ENCODE measurements at places on chromosomes 16 and 17.

GRCh38 chr17:66185862-66186261 lies 6.1 kb downstream of the CEP112 start:
- no peak for DNase-seq

DNA sequence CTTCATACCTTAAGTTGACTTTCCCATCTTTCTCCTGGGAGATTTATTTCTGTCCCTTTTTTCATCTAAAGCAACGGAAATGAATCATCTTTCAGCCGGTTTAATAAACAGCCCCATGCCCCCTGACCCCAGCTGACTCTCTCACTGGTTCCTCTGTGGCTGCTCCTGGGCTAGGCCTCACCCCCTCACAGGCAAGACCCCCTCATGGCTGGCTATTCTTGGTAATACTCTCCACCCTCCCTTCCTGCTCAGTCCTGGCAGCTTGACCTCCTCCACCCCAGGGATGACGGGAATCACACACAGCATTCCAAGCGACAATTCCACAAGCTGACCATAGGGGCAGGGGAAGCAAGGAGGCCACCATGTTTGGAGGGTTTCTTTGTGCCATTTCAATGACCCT lies 1.5 kb upstream of the ADAP2 start:
- DNase-seq = no peak

DNA sequence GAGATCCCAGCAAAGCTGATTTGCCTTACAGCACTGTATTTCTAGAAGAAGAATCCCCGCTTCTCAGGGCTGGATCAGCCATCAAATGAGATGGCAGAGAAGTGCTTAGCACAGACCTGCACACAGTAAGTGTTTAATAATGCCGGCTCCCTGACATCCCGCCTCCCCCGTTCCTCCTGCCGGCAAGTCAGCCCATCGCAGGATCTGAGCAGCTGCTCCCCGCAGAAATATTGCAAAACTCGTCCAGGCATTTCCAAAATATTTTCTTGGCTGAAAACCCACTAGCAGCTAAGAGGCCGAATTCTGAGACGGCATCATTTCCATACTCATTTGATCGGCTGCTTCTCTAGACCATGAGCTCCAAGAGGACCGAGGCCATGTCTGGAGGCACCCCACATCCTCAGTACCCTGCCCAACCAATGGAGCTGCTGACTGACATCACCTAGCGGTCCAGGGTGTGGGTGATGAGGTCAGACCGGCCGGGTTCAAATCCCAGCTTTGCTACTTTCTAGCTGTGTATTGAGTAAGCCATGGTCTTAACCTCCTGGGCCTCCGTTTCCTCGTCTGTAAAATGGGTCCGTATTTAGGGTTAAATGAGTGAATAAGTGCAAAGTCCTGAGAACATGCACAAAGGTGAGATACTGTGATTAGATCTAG lies 251.5 kb downstream of the KATNIP start:
- DNase-seq = no peak

GRCh38 chr16:4288148-4288921 lies 15.5 kb upstream of the TFAP4 start:
- DNase-seq = peak; percentile 80

DNA sequence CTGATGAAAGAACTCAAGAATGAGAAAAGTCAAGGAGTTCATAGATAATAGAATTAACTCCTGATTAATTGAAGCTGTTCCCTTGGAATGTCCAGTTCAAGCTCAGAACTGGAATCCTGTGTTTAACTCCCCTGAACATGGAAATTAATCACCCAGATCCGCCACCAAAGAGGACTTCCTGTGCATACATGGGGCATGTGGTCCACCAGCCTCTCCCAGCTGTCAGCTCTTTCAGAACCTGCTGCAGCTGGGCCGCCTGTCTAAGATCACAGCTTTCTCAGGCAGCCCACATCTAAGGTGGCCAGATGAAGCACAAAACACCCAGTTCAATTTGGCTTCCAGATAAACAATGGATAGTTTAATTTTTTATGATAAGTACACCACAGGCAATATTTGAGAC lies 203.7 kb upstream of the COX10 start:
- no peak for DNase-seq

DNA sequence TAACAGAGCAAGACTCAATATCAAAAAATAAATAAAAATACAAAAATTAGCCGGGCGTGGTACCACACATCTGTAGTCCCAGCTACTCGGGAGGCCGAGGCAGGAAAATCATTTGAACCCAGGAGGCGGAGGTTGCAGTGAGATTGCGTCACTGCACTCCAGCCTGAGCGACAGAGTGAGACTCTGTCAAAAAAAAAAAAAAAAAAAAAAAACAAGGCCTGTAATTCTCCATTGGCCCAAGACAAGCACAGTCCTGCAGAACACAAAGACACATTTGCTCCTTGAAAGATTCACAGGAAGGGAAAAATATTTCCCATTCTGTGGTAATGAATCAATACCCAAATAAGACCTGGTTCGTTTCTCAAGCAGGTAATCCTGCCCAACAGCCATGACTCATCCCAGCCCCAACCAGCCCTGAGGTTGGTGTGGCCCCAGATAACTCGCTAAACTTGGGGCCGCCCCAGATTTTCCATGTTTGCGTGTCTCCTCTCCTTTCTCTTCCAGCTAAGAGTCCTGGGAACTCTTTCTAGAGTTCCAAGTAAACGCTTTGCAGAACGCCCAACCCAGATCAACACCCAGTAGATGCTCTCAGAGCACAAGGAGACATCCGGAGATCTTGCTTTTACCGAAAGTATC lies 40.3 kb upstream of the SNN start:
- DNase-seq = no peak

DNA sequence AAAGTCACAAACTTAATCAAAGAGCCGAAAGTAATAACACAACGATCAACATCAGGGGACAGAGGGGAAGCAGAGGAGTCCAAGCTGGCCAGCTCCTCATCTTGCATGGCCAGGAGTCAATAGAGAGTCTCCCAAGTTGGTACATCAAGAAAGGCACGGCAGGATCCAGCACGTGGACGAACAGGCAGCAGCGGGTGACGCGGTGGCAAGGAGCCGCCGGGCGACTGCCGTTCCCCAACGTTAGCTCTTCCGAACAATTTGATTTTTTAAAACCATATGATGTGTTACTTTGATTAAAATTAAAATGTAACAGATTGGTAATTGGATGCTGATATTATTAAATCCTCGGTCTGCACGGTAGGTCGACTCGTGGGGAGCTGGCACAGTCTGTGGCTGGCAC lies 81.8 kb upstream of the DOC2B start:
- no peak for DNase-seq

DNA sequence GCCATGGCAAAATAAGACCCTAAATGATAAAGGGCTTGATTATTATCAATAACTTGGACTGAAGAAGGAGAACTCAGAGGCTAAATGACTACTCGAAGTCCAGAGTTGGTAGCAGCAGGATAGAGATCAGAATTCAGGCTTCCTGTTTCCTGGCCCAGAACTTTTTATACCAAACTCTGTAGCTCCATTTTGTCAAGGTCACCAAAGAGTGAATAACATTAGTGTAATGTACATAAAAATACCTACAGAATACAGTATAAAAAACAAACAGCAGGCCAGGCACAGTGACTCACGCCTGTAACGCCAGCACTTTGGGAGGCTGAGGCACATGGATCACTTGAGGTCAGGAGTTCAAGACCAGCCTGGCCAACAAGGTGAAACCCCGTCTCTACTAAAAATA lies 79.0 kb downstream of the ARHGAP17 start:
- DNase-seq = no peak

GRCh38 chr16:72715267-72715666 lies 332.7 kb downstream of the ZFHX3 start:
- DNase-seq = no peak

- DNase-seq = no peak
These were observed at the start of gene SLC46A1 for GRCh38 chr17:28405632-28406472. SLC46A1 (minus strand) TSS chr17:28406212; CDS start chr17:28406114, 98 bp downstream.

GRCh38 chr16:441447-441846 lies 16.0 kb downstream of the RAB11FIP3 start:
- no peak for DNase-seq

- no peak for DNase-seq
These were observed 15.9 kb downstream of the B9D1 start for GRCh38 chr17:19346351-19347255.

DNA sequence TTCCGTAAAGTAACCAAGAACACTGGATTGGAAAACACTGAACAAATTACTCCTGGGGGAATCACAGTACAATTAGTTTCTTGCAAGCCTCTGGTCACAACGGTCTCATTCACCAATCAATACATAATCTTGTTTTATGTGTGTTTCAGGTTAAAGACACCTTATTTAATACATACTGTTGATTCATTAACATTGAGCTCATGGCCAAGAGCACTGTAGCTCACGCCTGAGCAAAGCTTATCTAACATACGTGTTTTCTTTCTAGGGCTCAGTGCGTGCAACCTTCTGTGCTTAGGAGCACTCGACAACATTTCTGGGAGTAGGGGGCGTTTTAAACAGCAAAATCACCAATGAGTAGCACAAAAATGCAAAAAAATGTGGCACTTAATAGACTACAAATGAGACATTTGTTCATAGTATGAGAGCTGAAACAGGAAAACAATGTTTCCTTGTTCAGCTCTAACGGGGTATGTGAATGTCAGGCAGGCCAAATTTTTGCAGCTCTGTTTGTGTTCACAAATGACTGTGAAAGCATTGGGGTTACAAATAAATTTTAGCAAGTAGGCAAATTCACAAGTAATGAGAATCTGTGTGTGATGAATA lies 206.2 kb downstream of the CNTNAP4 start:
- DNase-seq = no peak

- no peak for DNase-seq
These were observed 17.6 kb upstream of the CYB5B start for GRCh38 chr16:69406780-69407331.

DNA sequence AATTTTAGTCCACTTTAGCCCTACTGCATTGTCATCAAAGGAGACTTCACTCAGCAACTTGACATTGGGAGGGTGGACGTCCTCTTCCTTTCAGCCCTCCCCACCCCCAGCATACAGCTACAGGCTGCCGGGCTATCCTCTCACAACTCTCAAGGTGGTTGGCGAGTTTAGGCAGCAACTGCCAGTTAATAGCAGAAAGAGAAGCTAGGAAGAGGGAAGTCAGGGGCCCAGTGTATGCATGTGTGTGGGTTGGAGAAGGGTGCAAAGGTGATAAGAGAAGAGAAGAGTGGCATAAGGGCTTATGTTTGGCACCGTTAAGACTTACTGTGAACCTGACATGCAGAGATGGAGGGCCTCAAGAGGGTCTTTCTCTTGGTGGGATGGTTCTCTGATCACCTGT lies 31.8 kb downstream of the CCL4 start:
- DNase-seq = no peak

DNA sequence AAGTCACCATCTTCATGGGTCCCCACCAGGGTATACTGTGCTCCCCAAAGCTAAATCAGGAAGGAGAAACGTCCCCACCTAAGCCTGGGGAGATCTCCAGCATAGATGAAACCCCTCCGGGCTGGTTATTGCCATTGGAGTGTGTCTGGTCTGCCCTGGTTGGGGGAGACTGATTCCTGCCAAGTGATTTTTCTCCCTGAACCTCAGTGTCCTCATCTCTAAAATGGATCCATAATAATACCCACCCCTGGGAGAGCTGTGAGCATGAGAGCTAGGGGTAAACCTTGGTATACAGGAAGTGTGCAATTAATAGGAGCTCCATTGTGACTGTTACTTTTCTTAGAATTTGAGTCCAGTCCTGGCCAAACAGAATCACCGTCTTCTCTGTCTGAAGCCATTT lies 111.1 kb downstream of the CMIP start:
- no peak for DNase-seq

DNA sequence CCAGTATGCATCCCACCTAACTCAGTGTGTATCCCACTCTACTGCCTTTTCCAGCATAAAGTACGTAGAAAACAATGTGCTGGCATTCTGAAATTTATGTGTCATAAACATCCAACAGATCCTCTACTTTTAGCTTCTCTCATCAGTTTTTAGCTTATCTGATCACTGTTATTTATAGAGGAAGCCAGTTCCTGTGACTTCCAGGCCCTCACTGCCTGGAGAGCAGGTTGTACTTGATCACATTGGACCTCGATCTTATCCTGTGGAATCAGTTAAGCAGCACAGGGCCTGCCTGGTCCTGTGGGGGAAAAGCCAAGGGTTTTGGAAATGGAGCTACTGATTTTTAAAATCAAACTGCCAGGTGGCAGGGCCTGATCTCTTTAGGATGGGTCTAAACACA lies 30.8 kb downstream of the PRSS54 start:
- DNase-seq = no peak

DNA sequence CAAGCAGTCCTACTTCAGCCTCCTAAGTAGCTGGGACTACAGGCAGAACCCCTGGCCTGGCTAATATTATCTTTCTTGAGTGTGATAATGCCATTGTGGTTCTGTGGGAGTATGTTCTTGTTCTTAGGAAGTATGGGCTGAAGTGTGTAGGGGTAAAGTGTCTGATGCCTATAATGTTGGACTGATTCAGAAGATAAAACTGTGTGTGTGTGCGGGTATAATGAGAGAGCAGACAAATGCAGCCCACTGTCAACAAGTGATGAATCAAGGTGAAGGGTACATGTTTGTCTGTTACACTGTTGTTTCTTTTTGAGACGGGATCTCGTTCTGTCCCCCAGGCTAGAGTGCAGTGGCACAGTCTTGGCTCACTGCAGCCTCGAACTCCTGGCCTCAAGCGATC lies 127.5 kb downstream of the CLEC16A start:
- no peak for DNase-seq

DNA sequence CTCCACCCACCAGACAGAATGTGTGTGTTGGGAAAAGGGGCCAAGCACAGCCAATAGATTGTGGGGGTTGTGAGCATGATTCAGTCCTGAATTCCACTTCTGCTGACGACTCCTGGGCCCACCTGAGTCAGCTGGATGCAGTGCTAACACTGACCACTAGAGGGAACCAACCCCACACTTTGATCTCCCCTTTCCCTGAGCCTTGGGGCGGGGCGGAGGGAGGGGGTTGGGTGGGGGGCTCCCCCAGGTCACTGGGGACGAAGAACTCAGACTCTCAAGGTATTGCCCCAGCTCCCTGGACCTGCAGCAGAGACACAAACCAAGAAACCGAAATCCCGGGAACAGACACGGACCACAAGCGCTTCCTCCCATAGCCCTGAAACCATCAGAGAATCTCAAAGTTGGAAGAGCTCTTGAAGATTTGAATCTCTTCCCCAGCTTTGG lies 621 bp upstream of the CSHL1 start:
- DNase-seq = peak; percentile 69

GRCh38 chr17:42760652-42761581 lies at the start of gene RAMP2:
RAMP2 (plus strand) TSS chr17:42761227; CDS start chr17:42761262, 35 bp downstream.
- DNase-seq = no peak

DNA sequence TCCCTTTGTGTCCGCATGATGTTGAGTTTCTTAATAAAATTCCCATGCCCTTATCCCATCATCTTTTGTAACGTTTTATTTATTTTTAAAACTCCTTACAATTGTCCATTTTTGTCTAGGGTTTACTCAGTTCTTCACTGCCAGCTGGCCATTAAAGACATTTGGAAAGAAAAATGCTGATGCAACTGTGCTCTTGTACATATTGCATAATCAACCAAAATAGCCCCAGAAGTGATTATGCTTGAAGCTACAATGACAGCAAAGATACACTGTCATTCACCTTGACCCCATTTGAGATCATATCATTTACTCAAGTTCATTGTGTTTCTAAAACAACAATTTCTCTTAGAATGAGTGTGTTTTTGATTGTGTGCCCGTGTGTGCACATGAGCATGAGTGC lies 1074.6 kb upstream of the RBFOX1 start:
- no peak for DNase-seq

- no peak for DNase-seq
These were observed 27.6 kb downstream of the ITGB3 start for GRCh38 chr17:47281216-47281615.

- no peak for DNase-seq
These were observed 11.1 kb downstream of the UBE2O start for GRCh38 chr17:76441686-76442340.

GRCh38 chr17:6075050-6075449 lies 4.9 kb downstream of the WSCD1 start:
- no peak for DNase-seq

All from stimulated activated CD4-positive, alpha-beta T cell treated with anti-CD3 and anti-CD28 coated beads, Interleukin-12 subunit alpha, Interleukin-12 subunit beta, amount 100 ng/mL, for 24 hours (primary cell).